ENCODE measurements at places on chromosomes 3 and 15.

- no peak for DNase-seq
Observed at GRCh38 chr3:42674146-42674545, 11.2 kb upstream of the KLHL40 start.

DNA sequence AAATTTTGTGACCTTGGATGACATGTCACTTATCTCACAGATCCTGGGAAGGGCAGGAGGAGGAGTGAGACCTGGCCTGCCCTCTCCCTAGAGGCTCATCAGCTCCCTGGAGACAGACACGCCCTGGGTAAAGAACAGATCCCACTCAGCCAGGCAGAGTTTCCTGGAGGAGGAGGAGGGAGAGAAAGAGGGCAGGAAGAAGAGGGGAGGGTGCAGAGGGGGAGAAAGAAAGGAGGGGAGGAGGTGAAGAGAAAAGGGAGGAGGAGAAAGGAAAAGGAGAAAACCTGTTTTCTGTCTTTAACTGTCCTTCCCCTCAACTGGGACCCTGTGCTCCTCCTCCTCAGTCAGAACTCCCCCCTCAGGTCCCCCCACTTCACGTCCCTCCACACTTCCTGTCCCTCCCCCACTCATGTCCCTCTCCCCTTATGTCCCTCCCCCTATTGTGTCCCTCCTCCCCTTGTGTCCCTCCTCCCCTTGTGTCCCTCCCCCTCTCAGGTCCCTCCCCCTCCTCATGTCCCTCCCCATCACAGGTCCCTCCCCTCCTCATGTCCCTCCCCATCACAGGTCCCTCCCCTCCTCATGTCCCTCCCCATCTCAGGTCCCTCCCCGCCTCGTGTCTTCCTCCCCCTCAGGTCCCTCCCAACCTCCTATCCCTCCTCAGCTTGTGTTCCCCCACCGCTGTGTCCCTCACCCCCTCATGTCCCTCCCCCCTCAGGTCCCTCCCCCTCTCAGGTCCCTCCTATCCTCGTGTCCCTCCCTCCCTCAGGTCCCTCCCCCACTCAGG, 52.3 kb upstream of the CGNL1 start:
- DNase-seq: peak; percentile 25

- no peak for DNase-seq
Observed at GRCh38 chr3:73036694-73037591, 24.5 kb upstream of the EBLN2 start.

DNA sequence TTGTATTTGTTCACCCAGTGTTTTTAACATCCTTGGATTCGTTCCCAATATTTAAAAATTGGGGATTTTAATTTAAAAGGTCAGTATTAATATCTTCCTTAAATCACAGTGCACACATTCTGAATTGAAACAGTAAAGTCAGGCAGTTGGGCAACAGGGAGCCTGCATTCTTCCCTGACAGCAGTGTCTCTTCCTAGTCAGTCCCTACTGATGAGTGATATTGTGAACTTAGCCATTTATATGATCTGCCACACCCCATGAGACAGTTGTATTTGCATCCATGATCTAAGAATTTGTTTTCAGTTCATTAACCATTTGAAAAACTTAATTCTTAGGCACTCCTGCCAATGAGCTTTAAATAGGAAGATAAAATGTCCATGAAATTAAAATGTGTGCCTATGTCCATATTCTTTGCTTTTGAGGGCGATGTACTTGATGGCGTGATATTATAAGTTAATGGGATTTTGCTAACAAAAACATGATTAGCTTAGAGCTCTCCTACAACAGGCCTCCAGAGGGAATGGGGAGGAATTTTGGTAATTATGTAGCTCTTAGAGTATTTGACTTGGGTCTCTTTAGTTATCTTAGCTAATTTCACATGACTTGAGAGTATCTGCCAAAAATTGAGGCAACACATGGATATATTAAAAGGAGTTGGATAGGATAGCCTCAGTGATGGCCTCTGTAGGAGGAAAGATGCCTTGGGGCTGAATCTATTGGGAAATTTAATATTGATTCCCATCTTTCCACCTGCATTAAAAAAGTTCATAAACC, 219.3 kb downstream of the PTPRG start:
- no peak for DNase-seq

DNA sequence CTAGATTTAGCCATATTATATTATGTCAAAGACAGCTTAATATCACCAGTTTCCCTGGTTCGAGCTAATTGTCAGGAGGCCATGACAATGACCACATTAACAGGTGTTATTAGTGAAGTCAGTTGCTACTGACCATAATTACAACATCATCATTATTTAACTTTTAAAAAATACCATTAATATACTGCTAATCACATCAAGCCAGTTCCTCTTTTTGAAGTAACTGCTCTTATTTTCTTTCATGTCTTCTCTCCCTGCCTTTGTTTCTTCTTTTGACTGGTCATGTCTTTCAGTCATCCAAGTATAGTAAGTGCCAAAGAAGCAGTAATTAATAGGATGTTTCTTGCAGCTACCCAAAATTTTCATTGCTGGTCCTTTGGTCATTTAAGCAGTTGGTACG, 61.6 kb downstream of the CMSS1 start:
- DNase-seq: no peak

DNA sequence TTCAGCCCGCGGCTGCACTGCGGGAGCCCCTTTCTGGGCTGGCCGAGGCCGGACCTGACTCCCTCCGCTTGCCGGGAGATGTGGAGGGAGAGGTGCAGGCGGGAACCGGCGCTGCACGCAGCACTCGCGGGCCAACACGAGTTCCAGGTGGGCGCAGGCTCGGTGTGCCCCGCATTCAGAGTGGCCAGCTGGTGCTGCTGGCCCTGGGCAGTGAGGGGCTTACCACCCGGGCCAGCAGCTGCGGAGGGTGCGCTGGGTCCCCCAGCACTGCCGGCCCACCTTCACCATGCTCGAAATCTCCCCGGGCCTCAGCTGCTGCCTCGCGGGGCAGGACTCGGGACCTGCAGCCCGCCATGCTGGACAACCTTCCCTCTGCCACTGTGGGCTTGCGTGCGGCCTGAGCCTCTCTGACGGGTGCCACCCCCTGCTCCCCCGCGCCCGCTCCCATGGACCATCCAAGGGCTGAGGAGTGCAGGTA, 733.5 kb upstream of the CCDC54 start:
- no peak for DNase-seq

- DNase-seq: no peak
Observed at GRCh38 chr3:108235290-108235689, 13.1 kb upstream of the IFT57 start.

DNA sequence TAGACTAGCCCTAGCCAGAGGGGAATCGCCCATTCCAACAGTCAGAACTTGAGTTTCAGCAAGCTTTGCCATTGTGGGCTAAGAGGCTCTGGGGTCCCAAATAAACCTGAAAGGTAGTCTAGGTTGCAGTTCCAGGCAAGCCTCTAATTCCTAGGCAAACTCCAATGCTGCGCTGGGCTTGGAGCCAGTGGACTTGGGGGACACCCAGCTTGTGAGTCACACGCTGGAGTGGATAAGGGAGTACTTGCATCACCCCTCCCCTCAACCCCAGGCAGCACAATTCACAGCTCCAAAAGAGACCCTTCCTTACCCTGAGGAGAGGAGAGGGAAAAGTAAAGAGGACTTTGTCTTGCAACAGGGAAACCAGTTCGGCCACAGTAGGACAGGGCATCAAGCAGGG, 105.2 kb upstream of the DPPA4 start:
- DNase-seq: no peak

DNA sequence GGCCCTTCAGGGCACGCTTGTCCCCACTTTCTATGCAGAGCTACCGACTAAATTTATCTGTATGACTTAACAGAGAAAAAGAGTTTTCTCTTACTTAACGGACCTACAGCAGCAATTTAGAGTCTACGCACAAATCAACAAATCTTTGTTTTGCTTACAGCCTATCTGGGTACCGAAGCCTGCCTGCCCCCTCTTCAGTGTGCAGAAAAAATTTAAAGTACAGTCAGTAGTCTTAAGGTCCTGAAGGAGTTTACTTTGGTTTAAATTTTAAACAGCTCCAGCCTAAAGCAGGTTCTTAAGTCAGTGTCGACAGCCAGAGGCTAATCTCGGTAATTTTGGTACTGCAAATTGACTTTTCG, 570 bp downstream of the SACM1L start:
- DNase-seq: no peak

GRCh38 chr3:134291319-134292254, 40.9 kb upstream of the RYK start:
- DNase-seq: no peak

GRCh38 chr3:64028754-64029153, 5.5 kb upstream of the PSMD6 start:
- no peak for DNase-seq

DNA sequence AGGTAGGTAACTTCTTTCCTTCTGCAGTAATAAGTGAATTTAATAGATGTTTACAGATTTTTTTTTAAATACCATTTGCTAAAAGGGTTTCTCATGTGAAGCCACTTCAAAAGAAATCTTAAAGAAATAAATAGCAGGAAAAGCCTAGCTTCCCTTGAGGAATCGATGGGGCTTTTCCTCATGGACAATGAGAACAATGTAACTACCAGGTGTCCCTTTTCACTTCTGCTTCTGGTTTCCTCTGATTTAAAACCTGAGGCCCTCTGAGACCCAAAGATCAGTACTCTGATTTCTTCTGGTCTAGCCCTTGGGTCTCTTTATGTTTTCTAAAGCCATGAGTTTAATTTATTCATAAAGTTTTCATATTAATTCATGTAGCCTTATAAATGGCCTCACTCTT, 13.1 kb upstream of the TMEM42 start:
- no peak for DNase-seq

- no peak for DNase-seq
Observed at GRCh38 chr3:126944089-126944965, 38.6 kb upstream of the PLXNA1 start.

- DNase-seq: no peak
Observed at GRCh38 chr3:58202917-58203360, 7.8 kb downstream of the DNASE1L3 start.

DNA sequence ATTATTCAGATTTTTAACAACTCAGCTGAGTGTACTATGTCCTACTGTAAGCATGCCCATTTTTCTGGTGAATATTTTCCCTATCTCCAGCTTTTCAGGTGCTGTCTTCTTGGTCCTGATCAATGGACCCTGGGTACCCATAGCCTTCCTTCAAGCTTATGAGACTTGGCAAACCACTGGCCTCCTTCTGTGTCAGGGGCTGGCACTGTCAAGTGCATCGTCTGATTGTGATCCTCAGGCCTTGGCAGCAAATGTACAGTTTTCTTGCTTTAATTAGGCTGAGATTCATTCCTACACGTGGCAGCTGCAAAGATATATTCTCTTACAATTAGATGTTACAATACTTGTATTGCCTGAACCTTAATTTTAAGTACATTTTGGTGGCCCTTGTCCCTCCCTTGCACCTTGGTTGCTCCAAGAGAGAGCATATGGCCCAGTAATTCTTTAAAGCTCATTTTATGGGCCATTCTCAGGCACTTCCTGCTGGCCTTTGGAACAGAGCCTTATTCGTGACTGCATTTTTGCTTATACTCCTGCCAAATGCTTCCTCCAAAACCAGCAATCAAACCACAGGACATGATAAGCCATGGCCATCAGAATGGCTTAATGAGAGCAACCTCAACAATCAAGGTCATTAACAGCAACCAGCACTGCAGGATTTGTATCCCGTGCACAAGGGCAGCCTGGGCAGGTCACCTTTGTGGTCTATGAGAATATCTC, 179.9 kb downstream of the CNTN6 start:
- DNase-seq: no peak

DNA sequence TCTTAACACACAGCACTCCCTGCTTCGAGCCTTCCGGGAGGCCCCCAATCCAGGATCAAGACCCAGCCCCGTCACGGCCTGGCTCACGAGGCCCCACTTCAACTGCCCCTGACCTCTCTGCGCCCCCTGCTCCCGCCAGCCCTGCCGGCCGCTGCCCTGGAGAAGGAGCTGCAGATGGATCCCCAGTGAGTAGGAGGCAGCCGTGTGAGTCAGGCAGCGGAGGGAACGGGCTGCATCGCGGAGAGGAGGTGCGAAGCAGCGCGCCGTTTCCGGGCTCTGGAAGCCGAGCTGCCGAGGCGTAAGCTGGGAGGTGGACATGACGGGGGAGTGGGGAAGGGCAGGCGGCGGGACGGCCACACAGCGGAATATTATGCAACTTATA, 133.4 kb downstream of the TPRA1 start:
- DNase-seq: no peak

DNA sequence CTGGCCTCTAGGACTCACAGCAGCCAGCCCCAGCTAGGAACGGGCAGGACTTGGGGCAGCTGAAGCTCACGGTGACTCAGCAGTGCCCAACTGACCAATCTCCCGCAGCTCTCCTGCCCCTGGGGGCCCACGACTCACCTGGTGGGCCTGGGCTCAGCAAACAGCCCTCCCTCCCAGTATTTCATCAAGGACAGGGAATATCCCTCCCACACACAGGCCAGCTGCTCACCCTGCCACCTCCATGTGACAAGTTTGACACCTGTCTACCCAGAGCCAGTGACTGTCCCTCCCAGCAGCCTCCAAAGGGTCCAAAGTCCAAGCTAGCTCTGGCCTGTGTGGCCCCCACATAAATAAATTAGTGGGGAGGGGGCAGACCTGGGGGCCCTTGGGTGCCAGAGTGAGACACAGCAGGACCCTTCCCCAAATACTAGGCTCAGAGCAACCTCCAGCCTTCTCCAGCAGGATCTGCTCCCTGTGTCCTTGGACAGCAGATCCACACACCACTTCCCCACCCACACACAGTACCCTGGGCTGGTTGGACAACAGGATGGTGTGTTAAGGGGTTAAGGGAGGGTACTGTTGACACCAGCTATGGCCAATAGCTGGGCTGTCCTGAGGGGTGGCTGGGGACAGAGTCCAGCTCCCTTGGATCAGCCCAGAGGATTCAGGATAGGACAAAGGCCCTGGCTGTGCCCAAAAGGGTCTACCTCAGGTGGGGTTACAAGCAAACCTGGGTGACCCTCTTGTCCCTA, 4.3 kb downstream of the GNAT1 start:
- DNase-seq: no peak

DNA sequence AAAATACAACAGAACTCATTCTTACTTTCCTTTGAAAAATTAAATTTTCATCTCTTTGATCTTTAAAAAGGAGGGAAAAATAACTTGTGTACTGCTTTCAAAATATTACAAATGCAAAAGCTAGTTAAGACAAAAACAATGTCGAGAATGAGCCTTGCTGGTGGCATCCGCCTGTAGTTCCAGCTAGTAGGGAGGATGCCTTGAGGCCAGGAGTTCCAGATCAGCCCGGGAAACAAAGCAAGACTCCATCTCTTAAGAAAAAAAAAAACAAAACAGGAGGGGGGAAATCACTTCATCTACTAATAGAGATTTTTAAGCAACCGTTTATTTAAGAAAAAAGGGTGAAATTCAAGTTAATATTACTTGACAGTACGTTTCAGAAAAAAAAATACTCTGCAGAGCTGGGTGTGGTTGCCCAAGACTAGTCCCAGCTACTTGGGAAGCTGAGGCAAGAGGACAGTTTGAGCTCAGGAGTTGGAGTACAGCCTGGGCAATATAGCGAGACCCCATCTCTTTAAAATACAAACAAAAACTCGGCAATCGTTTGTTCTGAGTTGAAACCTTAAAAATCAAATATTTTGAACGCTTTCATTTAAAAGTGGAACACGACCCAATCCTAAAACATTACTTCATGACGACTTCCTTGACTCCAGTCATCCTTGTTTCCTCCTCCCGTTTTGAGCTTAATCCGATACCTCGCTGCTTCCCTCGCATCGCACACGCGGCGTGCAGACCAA, 1.2 kb downstream of the KPNA1 start:
- DNase-seq: no peak

GRCh38 chr3:138971766-138972320, 24.8 kb downstream of the FOXL2NB start:
- no peak for DNase-seq

GRCh38 chr3:87052499-87053260, 61.7 kb upstream of the VGLL3 start:
- no peak for DNase-seq

GRCh38 chr3:26845194-26845593, 222.6 kb downstream of the LRRC3B start:
- DNase-seq: no peak

Data from NCI-H2081 (cell line).